Fibroblast of mammary gland (primary cell): ENCODE measurements at places on chromosomes 7 and 10.
A peak's percentile ranks its signal among the peaks of the same experiment; 100 is the strongest.

GRCh38 chr7:988426-988911 is 5.5 kb downstream of the CYP2W1 start:
- peak; percentile 18 for DNase-seq

- DNase-seq: no peak
Measured at GRCh38 chr7:116727432-116728009, 55.5 kb downstream of the MET start.

DNA sequence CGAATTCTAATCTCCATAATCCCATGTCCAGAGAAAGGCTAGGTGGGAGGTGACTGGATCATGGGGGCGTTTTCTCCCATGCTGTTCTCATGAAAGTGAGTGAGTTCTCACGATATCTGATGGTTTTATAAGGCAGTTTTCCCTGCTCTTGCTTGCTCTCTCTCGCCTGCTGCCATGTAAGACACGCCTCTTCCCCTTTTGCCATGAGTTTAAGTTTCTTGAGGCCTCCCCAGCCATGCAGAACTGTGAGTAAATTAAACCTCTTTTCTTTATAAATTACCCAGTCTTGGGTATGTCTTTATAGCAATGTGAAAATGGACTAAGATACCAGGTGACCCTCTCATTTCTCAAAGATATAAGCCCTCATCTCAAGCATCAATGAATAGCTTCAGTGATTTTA is 1.1 kb upstream of the ACTA2 start:
- no peak for DNase-seq

DNA sequence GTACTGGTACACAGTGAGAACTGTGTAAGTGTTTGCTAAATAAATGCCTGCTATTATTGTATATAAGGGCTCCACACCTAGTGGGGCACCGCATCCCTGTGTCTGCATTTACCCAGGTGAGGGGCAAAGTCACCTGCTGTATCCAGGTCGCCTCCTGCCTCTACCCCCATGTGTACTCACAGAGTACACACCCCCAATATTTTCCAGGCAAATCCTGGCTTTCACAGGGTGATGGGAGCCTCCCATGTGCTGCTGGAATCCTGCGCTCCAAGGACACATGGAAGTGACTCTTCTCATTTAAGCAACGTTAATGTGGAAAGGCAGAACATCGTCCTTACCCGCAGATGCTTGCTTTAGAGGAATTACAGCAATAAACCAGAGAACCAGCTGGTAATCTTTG is 48.2 kb downstream of the ARHGAP22 start:
- no peak for DNase-seq

DNA sequence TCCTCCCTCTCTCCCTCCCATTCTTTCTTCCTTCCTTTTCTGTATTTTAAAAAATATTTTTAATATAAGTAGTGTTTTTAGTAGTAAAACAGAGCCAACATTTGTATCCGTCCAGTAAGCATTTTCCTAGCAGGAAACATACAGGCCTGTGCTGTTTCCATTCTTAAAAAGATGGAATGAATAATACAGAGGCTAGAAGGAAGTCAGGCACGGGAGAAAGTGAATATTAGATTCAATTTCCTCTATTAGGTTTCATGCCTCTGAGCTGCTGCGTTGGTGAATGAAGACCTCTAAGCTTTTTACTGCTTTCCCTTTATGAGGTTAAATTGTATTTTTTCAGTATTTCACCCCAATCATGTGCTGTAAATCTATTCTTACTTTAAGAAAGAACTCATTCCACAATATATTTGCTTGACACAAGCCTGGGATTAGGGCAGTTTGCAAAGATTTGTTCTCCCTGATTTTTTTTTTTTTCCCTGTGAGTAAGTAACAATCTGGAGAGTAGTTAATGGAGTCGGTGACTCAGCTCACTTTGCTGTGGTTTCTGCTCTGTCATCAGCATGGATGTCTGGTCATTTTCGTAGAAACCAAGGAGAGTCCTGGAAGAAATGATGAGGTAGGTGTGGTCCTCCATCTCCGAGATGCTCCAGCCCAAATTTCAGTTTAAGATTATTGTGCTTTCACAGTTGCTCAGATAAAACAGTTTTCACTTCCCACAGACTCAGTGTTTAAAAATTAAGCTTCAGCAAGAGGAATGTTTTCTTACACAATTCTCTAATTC is 76.1 kb upstream of the PITRM1 start:
- peak; percentile 95 for DNase-seq

DNA sequence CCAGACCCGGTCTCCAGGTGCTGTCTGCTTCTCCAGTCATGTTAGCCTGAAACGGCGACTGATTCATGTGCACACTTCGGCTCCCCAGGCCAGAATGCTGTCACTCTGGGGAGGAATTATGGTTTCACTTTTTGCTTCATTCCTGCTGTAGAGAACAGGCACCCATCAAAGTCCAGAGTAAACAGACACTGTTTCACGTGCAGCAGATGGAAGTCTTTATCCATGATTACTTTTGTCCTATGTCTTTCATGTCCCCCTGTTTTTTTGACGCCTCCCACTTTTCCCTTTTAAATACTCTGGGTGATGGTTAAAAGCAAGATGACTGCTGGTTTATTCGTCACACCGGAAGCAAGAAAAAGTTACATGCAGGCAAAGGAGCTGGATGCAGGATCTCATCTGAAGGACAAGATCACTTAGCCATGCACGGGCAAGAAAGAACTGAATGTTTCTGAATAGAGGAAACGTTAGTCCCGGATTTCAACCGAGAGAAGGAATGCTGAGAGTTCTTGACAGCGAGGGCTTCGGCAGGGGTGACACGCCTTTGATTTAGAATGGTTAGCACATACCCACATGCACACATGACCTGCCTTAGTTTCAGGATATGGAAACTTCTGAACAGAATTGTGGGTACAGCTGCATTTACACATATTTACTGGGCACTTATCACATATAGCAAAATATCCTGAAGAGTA is 250.0 kb upstream of the KLF6 start:
- DNase-seq: peak; percentile 47

GRCh38 chr10:12333380-12334185 is 15.8 kb upstream of the CAMK1D start:
- peak; percentile 95 for DNase-seq

DNA sequence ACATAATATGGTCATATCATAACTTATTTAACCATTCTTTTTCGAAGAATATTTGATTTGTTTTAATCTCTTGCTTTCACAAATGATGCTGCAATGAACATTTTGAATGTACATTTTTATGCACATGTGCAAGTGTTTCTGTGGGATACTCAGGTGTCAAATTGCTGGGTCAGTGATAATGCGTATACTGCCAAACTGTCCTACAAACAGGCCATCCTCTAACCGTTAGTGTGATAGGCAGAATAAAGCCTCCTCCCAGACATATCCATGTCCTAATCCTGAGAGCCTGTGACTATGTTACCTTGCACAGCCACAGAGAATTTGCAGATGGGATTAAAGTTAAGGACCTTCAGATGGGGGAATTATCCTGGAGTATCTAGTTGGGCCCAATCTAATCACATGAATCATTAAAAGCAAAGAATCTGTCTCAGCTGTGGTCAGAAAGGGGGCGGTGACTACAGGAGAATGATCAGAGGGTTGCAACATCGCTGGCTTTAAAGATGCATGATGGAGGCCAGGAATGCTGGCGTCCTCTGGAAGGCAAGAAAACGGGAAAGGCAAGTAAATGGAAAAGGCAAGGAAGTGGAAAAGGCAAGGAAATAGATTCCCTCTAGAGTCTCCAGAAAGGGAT is 46.7 kb downstream of the FZD1 start:
- DNase-seq: peak; percentile 85

DNA sequence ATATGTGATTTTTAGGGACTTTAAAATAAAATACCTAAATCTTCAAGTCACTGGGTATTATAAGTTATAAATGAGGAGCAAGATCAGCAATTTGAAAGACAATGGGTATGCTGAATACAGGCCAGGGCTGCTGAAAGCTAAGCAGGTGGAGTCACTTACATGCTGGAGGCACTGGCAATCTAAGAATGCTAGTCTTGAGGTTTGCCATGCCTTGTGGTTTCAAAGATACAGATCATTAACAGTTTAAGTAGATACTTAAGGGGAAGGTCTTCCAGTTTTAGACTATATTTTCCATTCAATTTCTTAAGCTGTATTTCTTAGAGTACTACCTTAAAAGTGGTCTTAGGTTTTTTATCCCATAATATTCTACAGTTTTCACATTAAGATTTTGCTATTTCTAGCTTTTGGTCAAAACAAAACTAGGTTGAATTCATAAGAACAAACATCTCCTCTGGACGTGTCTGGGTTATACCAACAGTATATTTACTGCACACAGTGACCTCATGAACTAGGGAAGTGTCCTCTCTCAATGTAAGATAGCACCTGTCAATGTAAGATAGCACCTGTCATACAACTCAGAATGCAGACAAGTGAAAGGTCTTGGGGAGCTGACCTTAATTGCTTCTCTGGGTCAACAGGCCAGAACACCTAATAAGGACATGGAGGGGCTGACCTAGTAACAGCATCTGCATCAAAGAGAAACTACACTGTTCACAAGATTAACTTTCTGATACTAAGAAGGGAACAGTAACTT is 2.0 kb downstream of the SRI start:
- DNase-seq: no peak

DNA sequence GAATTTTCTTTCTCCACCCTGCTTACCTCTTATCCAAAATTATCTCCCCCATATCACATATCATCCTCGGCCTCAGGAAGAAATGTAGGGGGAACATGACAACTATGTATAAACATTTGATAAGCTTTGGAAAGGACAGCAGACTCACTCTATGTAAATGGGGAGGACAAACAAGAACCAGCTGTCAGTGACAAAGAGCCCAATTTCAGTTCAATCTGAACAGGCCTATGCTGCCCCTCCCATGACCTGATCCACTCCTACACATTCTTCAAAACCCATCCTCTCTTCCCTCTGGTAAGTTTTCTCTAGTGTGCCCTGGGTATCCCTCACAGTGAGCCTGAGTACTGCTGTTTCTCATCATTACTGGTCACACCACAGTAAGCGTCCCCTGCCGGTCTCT is 20.8 kb downstream of the FZD9 start:
- no peak for DNase-seq

- no peak for DNase-seq
Measured at GRCh38 chr10:33160151-33160550, 174.3 kb downstream of the NRP1 start.

DNA sequence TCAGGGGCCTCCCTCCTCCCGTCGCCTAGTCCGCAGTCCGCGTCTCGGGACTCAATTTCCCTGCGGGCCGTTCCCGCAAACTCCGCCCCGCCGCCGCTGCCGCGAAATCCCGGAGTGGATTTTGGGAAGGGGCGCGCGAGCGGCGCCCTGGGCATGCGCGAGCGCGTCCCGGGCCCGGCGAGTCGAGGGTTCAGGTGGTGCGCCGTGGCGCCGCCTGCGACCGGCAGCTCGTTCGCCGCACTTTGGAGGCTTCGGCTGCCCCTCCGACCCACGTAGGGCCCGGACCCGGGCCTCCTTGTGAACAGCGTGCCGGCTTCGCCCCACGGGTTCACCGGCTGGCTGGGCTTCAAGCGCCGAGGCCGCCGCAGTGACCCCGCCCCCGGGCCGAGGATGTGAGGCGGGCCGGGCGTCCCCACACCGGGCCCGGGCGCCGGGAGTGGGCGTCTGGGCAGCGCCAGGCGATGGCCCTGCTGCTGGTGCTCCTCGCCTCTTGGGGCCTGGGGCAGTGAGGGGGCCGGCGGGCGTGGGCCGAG is at the start of gene PLEKHA8:
Gene PLEKHA8 (plus strand): TSS at position 197 of the 533 bp plus-strand sequence. CDS start 351 bp downstream, outside the sequence.
- peak; percentile 71 for DNase-seq

DNA sequence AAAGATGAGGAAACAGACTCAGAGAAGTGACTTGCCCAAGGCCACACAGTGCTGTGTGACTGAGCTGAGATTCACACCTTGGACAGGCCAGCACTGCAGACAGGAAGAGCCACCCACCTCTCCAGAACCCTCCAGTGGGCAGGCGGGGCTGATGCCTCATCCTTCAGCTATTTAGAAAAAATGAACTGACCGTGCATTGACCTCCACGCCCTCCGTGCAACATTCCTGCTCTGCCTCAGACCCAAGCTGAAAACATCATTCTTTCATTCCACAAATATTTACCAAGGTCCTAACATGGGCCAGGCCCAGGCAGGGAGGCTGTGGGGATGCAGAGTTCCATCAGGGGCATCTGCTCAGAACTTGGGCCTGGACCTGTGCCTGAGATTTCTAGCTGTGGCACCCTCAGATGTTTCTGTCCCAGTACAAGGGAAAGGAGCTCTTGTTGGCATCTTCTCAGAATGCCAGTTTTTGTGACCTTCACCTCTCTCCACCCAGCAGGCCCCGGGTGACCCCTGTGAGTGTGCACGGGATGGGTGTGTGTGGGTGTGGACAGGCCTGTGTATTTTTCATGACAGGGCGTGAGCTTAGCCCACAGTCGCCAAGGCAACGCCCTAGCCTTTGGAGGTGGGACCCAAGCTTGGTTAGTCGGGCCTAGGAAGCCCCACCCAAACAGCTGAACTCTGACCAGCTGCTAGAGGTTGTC is 6.5 kb downstream of the VSIR start:
- peak; percentile 93 for DNase-seq

DNA sequence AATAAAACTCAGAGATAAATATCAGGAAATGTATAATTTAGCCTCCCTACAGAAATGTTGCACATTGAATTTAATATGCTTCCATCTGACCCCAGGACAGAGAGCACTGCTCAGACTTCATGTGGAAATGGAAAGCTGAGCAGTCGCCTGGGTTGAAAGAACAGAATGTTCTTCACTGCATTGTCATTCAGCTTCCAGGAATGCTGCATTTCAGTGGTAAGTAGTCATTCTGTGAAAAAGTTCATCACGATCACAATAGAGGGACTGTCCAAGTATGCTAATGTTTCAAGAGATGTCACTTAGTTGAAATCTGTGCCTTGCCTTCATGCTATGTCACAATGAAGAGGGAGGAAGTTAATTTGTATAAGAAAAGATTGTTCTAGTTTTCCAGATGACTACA is 147.3 kb downstream of the NRCAM start:
- DNase-seq: peak; percentile 85

DNA sequence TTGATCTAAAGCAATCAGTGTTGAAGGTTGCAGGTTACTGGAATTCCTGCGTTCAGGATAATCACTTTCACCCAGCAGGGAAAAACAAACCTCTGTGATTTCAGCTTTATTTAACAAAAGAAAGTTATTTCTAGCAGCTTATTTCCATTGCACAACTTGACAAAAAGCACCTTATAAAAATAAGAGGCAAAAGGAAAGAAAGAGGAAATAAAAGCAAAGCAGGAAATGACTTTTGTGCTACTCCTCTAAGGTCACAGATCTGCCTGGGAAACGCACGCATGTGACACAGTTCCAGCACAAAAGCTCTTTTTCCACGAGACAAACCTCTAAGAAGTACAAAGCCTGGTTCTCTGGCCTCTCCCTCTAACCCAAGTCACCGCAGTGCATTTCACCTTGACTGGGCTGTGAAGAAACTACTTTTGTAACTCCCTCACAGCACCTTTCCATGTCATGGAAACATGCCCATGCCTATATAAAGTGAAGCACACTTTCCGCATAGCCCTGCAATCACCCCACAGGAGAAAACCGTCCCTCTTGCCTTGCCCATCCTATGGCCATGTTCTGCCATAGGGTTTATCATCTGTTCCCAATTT is 870 bp downstream of the ANK3 start:
- DNase-seq: no peak

DNA sequence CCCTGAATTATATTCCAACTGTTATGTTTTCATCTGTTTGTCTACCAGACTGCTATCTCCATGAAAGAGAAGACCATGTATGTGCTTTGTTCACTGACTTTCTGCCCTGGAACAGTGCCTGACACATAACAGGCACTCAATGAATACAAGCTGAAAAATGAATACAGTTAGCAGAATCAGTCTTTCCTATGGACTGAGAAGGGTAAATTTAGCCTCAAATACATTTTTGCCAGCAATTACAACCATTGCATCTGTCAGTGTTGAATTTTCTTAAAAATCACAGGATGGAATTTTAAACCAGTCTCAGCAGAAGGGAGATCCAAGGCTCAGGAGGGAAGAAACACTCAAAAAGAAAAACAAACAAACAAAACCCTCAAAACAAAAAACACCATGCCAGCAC is 1018.1 kb downstream of the XPNPEP1 start:
- no peak for DNase-seq
